ENCODE measurements at places on chromosomes 1 and 21. TPM values are rescaled to one million over a fixed set of nuclear protein-coding genes. Genes with fewer than 3 reads are reported as not detected.

DNA sequence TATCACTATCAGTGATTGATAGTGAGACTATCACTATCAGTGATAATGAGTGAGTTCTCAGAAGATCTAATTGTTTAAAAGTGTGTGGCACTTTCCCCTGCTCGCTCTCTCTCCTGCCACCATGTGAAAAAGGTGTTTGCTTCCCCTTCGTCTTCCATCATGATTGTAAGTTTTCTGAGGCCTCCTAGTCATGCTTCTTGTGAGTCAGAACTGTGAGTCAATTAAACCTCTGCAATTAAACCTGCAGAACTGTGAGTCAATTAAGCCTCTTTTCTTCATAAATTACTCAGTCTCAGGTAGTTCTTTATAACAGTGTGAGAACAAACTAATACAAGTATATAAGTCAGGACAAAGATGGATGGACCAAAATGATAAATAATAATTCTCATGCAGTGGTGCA is 7.0 kb upstream of the IL23R start:
- H3K36me3 ChIP-seq: no peaks in the 10 kb centered on the region
- peak; percentile 37 for DNase-seq
- H3K4me3 ChIP-seq: no peak overlapping the region
- H3K27ac ChIP-seq: no peak overlapping the region

- no peaks in the 10 kb centered on the region for H3K36me3 ChIP-seq
- H3K4me1 ChIP-seq: peaks cover 7% of the 10 kb centered on the region
- no peaks in the 10 kb centered on the region for H3K27me3 ChIP-seq
Observed at GRCh38 chr1:205510951-205511330, 6.5 kb downstream of the CDK18 start.

GRCh38 chr21:25362375-25363267 is 244.7 kb downstream of the MRPL39 start:
- DNase-seq: no peak
- peaks cover 30% of the 10 kb centered on the region for H3K4me1 ChIP-seq
- no peaks in the 10 kb centered on the region for H3K36me3 ChIP-seq
- no peak overlapping the region for H3K4me3 ChIP-seq
- H3K27ac ChIP-seq: no peak overlapping the region
- H3K27me3 ChIP-seq: no peaks in the 10 kb centered on the region

- DNase-seq: no peak
- H3K27ac ChIP-seq: no peak overlapping the region
- H3K4me1 ChIP-seq: peaks cover 7% of the 10 kb centered on the region
- no peaks in the 10 kb centered on the region for H3K36me3 ChIP-seq
- no peaks in the 10 kb centered on the region for H3K27me3 ChIP-seq
Observed at GRCh38 chr1:7884757-7885156, 31.9 kb upstream of the UTS2 start.

KHDC4 gene
- 63.4 TPM for total RNA-seq

DNA sequence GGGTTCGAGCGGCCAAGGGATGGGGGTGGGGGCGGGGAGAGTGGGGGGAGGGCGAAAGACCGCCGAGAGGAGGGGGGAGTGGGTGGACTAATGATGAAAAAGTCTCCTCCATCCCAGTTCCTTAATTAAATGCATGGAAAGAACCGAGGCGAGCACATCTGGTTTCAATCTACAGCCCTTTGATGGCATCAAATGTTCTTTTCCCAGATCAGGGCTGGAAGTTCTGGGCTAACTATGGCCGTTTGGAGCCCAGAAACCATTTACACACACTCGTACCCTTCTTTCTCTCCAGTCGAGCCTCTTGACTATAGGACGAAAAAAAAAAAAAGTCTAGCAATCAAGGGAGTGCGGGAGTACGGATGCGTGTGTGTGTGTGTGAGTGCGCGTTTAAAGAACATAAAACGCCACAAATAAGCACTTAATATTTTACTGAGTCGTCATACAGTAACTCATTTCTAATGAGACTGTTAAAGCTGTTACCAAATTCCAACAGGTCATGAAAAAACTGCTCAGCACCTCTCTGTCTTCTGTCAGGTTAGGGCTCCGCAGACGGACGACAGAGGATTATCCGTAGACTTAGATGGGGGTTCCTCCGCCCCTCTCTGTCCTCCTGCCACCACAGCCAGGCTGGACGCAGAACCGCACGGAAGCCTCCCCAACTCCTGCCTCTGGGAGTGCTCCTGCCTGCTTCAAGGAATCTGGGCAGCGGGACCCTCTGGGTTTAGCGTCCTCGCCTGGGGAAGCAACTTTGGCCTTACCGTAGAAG is 2.1 kb upstream of the PRRX1 start:
- H3K27ac ChIP-seq: no peak overlapping the region
- no peaks in the 10 kb centered on the region for H3K27me3 ChIP-seq
- no peak for DNase-seq
- H3K4me3 ChIP-seq: peak overlapping the region; percentile 57
- no peaks in the 10 kb centered on the region for H3K4me1 ChIP-seq

MYBPH gene
- total RNA-seq: not detected

DNA sequence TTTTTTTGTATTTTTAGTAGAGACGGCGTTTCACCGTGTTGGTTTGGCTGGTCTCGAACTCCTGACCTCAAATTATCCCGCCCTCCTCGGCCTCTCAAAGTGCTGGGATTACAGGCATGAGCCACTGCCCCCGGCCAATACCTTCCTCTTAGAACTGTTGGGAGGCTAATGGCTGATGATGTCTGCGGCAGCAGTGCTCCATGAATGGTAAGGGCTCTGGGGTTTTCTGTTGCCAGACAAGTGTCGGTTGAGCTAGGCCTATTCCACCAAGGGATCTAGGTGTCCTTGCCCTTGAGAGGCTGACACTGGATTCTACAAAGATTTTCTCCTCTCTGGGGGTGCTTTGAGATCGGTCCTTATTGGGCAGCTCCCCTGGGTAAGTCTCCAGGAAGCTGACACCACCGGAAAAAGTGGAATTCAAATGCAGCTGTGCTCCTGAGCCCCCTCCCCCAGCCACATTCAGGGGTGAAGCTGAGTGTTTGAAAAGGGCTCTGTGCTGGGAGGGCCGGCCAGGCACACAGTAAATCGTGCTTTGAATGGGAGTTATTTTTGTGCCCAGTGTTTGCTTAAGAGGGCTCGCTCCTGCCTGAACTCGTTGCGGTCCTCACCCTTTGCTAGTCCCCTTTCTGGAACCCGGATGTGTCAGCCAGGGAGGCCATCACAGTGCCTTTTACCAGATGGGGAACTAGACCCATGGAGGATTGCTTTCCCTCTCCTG is 5.2 kb downstream of the SOX13 start:
- no peak for DNase-seq
- no peaks in the 10 kb centered on the region for H3K27me3 ChIP-seq
- H3K36me3 ChIP-seq: no peaks in the 10 kb centered on the region
- H3K4me3 ChIP-seq: no peak overlapping the region

DENND2C gene
- total RNA-seq: 2.0 TPM

DNA sequence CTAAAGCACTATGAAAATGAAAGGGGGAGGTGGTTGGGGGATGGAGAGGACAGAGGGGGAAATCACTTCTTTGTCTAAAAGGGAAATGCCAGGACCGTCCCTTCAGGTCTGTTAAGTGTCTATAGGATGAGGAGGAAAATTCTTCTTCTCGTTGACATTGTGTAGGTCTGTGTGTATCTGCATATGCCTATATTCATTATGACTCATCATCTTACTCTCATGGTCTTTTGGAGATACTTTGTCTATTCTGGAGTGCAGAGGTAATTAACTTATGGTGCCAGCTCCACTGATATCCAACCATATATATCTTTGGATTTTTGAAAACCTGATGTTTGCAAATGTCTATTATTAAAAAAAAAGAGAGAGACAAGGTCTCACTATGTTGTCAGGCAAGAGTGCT is 143.7 kb downstream of the PBX1 start:
- no peak for DNase-seq
- H3K27ac ChIP-seq: no peak overlapping the region
- peaks cover 34% of the 10 kb centered on the region for H3K4me1 ChIP-seq
- no peaks in the 10 kb centered on the region for H3K36me3 ChIP-seq
- H3K4me3 ChIP-seq: no peak overlapping the region

DNA sequence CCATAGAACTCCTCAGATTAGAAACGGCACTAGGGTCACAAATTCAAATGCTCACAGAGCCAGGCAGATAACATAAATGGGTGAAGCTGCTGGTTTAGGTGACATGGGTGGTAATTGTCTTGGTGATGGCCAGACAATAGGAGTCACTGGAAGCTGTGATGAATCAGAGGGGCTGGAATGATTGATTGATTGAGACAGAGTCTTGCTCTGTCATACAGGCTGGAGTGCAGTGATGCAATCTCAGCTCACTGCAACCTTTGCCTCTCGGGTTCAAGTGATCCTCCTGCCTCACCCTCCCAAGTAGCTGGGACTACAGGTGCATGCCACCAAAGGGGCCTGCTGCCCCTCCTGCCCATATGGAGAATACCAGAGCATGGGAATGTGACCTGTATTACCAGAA is 63.0 kb downstream of the HIVEP3 start:
- no peak overlapping the region for H3K27ac ChIP-seq
- no peak overlapping the region for H3K4me3 ChIP-seq
- no peaks in the 10 kb centered on the region for H3K36me3 ChIP-seq
- no peaks in the 10 kb centered on the region for H3K27me3 ChIP-seq

PARS2 gene
- 5.0 TPM for total RNA-seq

- DNase-seq: no peak
- H3K36me3 ChIP-seq: peaks cover 55% of the 10 kb centered on the region
- no peaks in the 10 kb centered on the region for H3K27me3 ChIP-seq
- no peaks in the 10 kb centered on the region for H3K4me1 ChIP-seq
Observed at GRCh38 chr1:163347106-163347505, 25.4 kb downstream of the NUF2 start.

DNA sequence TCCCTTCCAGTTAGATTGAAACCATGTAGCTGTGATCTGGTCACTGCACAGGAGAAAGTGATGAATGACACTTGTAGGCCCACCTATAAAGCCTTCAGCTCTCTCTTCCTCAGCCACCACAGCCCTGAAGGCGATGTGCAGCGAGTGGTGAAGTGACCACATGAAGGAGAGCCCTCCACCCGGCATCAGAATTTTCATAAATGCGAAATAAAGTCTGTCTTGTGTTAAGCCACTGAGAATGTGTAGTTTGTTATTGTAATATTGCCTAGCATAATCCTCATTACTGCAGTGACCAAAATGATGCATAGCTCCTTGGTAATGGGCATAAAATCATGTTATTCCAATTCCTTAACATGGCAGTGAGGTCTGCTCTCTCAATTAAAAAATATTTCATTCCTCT is 122.1 kb upstream of the LYPLAL1 start:
- DNase-seq: no peak
- no peaks in the 10 kb centered on the region for H3K27me3 ChIP-seq
- no peaks in the 10 kb centered on the region for H3K4me1 ChIP-seq

GRCh38 chr1:246067432-246068216 is 439.5 kb downstream of the SMYD3 start:
- DNase-seq: no peak
- H3K27ac ChIP-seq: no peak overlapping the region
- H3K27me3 ChIP-seq: no peaks in the 10 kb centered on the region

OR2T11 gene
- total RNA-seq: not detected

- H3K4me3 ChIP-seq: no peak overlapping the region
- no peak for DNase-seq
- no peaks in the 10 kb centered on the region for H3K27me3 ChIP-seq
- H3K27ac ChIP-seq: no peak overlapping the region
- H3K4me1 ChIP-seq: peaks cover 17% of the 10 kb centered on the region
- H3K36me3 ChIP-seq: no peaks in the 10 kb centered on the region
Observed at GRCh38 chr1:221206076-221206475, 326.8 kb downstream of the HLX start.

HHAT gene
- total RNA-seq: 2.4 TPM

- no peak for DNase-seq
- H3K4me1 ChIP-seq: no peaks in the 10 kb centered on the region
- H3K27me3 ChIP-seq: no peaks in the 10 kb centered on the region
- peaks cover 17% of the 10 kb centered on the region for H3K36me3 ChIP-seq
Observed at GRCh38 chr1:30872948-30873263, 35.7 kb downstream of the SDC3 start.

DNA sequence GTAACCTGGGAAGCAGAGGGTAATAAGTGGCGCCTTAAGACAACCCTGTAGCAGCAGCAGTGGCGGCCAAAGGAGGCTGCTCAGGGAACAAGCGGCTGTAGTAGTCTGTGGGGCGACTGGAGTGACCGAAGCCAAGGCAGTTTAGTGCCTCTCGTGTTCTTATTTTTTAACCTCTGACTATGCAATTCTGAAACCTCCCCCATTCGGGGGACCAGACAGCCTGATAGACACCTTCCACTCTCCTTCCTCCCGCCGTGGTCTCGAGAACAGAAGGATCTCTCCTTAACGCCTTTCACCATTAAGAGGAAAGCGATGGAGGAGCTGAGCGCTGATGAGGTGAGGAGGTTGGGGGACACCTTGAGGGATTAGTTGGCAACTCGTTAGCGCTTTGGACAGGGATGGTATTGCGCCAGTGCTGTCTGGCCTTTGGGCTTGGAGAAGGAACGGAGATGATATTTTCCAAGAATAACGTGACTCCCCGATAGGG is 644 bp downstream of the UBE4B start:
- peaks cover 3% of the 10 kb centered on the region for H3K36me3 ChIP-seq
- peak; percentile 46 for DNase-seq
- peak overlapping the region; percentile 81 for H3K4me3 ChIP-seq

LCE3C gene
- total RNA-seq: not detected

DNA sequence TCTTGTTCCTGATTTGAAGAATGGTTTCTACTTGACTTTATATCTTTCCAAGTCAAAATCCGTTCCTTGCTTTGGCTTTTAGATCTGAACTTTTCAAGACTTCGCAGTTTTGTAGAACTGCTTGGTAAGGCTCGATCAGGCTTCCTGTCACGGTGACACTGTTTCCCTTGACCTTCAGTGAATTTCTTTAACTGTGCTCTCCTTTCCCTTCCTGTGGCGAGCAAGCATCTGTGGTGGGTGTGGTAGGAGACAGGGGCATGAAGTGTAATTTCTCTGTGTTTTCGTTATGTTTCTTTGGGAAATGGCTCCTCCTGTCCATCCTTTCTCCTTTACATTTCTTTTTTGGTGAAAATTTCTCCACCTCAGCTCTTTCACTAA is 10.4 kb downstream of the STYXL2 start:
- H3K27ac ChIP-seq: peak overlapping the region; percentile 37
- H3K4me3 ChIP-seq: no peak overlapping the region
- H3K36me3 ChIP-seq: no peaks in the 10 kb centered on the region
- peaks cover 45% of the 10 kb centered on the region for H3K4me1 ChIP-seq
- DNase-seq: no peak

GRCh38 chr1:31063631-31064030 is 1.9 kb downstream of the PUM1 start:
- H3K36me3 ChIP-seq: peaks cover 16% of the 10 kb centered on the region
- DNase-seq: peak; percentile 45
- H3K27me3 ChIP-seq: no peaks in the 10 kb centered on the region
- H3K4me3 ChIP-seq: peak overlapping the region; percentile 89

IGSF21 gene
- not detected for total RNA-seq

DNA sequence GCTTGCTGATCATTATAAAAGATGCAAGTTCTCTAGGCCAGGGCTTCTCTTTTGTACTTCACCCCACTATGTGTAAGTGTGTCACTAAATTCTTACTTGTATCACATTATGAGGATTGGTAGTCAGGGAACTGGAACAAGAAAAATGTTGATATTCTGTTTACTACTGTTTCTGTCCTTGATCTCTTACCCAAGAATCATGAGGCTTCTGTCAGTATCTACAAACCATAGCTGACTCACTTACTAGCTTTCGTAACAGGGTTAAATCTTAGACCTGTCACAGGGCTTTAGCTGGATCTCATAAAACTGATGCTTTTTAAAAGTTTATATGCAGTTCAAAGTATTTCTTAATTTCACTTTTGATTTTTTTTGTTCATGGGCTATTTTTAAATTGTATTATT is 681.2 kb downstream of the PLPP3 start:
- H3K36me3 ChIP-seq: no peaks in the 10 kb centered on the region
- H3K27me3 ChIP-seq: no peaks in the 10 kb centered on the region
- H3K4me1 ChIP-seq: peaks cover 7% of the 10 kb centered on the region
- H3K4me3 ChIP-seq: no peak overlapping the region
- DNase-seq: peak; percentile 46
- no peak overlapping the region for H3K27ac ChIP-seq
